ENCODE measurements at places on chromosomes 2 and 18.

DNA sequence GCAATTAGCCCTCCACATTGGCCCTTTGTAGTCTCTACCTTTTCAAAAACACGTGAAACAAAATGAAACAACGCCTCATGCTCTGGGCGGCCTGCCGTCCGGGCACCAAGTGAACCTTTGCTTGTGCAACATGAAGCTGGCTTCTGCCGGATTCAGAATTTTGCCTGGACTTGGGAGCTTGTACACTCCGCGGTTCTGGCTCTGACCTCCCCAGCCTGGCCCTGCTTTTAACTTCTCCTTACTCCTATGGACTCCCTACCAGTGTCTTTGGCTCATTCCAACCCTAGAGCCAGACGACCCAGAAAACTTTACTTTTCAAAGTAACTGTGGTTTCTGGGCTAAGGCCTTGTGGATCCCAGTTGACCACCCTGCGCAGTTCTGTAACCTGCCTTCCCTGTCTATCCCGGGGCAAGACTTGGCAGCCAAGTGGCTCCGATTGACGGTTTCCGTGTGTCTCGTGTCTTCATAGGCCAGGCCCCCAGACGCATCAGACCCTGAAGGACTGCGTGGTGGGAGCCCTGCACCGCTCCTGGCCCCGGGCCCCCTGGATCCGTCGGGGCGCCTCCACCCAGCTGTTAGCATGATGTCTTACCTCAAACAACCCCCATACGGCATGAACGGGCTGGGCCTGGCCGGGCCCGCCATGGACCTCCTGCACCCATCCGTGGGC lies 1.9 kb downstream of the OTX1 start:
- DNase-seq: peak; percentile 6

DNA sequence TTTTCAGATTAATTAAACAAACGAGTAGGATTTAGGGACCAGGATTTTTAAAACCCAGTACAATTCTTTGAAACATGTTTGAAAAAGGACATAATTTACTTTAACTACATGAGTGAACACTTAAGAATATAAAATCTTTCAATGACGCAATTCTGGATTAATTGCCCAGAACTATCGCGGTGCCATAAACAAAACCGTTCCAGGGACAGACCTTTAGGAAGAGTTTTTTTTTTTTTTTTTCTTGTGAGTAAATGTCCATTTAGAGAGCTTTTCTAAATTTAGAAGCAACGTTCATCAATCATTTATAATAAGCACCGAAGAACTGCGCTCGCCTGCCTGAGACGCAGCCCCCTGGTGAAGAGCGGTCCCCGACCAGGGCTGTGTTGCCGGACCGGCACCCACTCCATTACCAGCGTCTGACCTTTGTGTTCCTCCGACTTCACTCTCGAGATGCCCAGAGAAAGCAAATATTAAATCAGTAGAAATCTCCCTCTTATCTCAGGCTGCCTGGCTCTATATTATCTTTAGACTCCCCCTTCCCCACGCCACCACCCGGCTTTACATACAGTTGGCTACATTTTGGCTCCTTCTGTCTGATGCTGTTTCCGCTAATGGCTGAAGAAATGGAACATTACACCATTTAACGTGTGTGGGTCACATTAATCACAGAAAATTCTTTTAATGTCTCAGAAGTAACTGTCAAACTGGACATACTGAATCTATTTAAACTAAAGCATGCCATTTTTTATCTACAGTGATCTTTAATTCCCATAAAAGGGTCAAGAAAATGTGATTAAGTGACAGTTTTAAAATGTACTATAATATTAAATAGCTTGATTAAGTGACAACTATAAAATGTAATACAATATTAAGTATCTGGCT lies 364.0 kb upstream of the MEIS1 start:
- peak; percentile 100 for DNase-seq

DNA sequence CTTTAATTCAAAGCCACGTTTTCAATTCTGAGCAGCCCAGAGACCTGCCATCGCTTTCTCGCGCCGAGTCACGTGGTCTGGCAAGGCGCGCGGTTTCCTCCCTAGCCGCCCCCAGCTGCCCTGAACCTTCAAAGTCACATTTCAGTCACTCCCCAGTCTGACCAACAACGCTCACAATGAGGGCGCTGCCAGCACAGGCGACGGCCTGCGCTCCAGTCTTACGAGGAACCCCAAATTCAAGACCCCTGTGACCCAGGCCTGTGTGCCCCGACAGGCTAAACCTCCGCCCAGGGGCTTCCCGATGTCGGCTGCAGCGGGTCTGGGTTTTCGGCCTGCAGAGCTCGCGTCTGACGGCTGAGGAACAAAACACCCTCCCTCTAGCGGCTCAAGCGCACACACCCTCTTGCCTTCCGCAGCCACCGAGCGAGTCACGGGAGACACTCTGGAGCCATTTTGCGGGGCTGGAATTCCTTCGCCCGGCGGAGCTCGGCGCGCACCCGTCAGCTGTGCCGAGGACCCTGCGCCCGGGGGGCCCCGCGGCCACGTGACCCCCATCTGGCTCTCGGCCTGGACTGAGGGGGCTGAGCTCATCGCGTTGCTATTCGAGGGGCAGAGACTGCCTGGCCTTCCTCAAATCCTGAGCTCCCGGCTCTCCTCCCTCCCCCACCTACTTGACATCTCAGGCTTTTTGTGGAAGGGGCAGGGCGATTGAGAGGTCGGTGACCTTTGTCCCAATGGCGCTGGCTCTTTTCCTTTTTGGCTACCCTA lies 69.9 kb upstream of the ITGB6 start:
- peak; percentile 88 for DNase-seq

GRCh38 chr2:169119123-169119760 lies 49.9 kb downstream of the DHRS9 start:
- no peak for DNase-seq

DNA sequence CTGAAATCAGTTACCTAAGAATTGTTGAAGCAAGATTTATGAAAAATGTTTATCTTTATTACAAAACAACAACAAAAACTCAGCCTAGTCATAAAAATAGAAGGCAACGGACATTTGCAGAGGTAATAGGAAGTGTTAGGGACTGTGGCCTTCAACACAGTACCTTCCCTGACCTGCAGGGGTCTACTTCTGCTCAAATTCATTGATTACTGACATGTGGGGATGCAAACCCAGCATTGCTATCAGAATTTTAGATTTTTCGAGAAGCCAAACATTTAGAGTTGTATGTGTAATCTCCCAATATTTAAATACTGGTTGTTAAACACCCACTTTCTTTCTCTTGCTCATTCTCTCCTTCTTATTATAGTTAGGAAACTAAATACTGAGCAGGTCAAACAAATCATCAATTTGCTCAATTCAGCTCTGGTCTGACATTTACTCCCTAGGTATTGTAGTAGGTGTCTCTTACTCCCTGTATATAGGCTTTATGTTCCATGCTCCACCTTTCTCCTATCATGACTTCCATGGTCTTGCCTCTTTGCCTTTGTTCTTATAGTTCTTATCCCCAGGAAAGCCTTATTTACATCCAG lies 198.5 kb downstream of the UBE2E3 start:
- DNase-seq: peak; percentile 19

GRCh38 chr2:70705160-70705850 lies 62.7 kb downstream of the ADD2 start:
- no peak for DNase-seq

GRCh38 chr18:11761553-11761952 lies 72.5 kb downstream of the GNAL start:
- no peak for DNase-seq

DNA sequence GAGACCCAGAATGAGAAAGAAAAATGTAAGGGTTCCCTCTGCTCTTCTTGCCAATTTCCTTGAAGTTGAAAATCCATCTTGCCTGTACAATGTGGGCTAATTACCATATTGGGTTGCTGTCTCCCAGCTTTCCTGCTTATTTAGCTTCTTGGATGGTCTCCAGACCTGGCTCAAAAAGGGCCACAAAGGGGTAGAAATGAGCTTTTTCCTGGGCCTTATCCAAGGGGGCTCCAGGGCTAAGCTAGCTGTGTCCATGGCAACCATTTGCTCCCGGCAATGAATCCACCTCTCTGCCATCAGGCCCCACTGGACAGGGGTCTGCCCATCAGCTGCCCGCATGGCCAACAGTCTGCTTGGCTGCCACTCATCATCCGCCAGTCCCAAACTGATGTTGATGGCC lies 85.0 kb downstream of the BOD1L2 start:
- DNase-seq: no peak

GRCh38 chr2:155842103-155842502 lies 490.4 kb downstream of the NR4A2 start:
- no peak for DNase-seq

GRCh38 chr2:29080886-29081743 lies 6.8 kb upstream of the PCARE start:
- DNase-seq: no peak

GRCh38 chr2:239433777-239434403 lies 33.1 kb upstream of the HDAC4 start:
- DNase-seq: no peak

- no peak for DNase-seq
Measured at GRCh38 chr2:46171411-46171953, 125.7 kb upstream of the EPAS1 start.

DNA sequence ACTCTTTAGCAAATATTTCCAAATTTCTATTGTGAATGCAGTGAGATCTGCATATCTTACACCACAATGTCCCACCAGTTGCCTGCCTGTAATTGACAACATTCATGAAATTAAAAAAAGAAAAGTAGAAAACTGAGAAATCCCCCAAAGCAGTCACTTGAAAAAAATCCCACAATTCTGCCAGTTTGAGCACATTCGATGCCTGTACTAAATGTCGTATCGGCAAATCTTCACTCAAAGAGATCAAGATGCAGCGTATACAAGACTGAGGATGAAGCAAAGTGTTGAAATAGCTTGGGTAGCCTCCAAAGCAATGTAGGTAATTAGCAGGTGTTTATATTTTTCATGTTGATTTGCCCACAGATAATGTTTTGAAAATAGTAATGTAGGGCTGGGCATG lies 186.7 kb upstream of the ZEB2 start:
- DNase-seq: no peak

- DNase-seq: no peak
Measured at GRCh38 chr18:48300463-48300961, 108.7 kb downstream of the ZBTB7C start.

DNA sequence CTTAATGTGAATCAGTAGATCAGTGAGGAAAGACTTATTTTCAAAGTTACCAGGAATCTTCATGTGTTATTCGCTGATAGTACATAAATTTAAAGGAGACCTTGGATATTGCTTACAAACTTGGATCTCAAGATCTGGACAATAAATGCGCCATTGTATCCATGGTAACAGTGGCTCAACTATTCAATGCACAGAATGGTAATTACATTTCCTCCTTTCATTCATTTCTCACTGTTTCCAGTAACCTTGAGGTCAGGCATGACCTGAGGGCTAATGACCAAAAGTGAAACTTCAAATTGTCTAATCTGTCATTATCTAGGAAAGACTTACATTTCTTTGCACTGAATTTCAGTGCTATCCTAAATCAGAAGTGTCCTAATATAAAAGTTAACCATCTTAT lies 8.1 kb downstream of the LRP2 start:
- DNase-seq: no peak

GRCh38 chr2:53786352-53786704 lies 425 bp downstream of the ASB3 start:
- no peak for DNase-seq

- DNase-seq: no peak
Measured at GRCh38 chr2:191015239-191015638, 1.3 kb upstream of the STAT1 start.

- no peak for DNase-seq
Measured at GRCh38 chr2:8710951-8711350, 29.1 kb downstream of the ID2 start.

DNA sequence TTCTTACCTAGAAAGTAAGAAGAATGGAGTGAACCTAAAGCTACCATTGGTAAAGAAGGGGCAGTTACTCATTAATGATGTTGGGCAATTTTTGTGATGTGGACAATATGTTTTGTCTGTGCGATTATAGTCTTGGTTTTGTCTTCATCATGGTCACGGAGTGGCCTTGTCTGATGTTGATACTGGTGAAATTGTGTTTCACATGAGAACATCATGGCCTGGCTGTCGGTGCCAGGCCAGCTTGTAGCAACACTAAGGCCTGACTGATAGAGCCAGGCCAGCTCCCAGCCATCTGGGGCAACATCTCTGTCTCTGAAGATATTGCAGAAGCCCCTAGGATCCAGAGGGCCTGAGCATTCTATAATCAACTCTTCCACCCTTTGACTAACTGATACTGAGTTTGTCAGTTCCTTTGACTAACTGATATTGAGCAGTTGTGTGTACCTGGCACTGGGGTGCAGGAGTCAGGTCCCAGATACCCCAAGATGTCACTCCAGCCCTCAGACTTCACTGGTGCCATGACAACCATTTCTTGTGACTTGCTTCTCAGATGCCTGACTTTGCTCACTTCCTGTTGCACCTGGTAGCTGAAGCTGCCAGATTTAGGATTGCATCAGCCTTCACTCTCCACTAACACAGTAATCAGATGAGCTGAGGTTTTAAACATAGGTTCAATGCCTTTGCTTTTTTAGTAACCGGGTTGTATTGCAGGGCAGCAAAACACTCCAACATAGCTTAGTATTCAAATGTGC lies 62.5 kb downstream of the RPIA start:
- DNase-seq: no peak
